Fibroblast of villous mesenchyme (primary cell): ENCODE measurements at places on chromosomes 5 and 9. TPM values are rescaled to one million over a fixed set of nuclear protein-coding genes. Genes with fewer than 3 reads are reported as not detected.

The ANKRD34B gene
- not detected in 2 replicates for total RNA-seq

The C9 gene
- under 0.01 TPM in 1 of 2 replicates, not detected in the other for total RNA-seq

The OTULINL gene
- total RNA-seq: 19.6 and 23.7 TPM in 2 replicates

The FGFR4 gene
- 0.64 and 1.3 TPM in 2 replicates for total RNA-seq

The ANKRD31 gene
- under 0.01 and 0.32 TPM in 2 replicates for total RNA-seq

The PCDHB15 gene
- under 0.01 TPM in 2 replicates for total RNA-seq

The BRINP1 gene
- total RNA-seq: under 0.01 TPM in 2 replicates

The OR13C5 gene
- total RNA-seq: not detected in 2 replicates

The SLC36A2 gene
- not detected in 2 replicates for total RNA-seq

The GLDC gene
- total RNA-seq: 0.32 and 0.43 TPM in 2 replicates

The NR4A3 gene
- under 0.01 TPM in 2 replicates for total RNA-seq

The PARP8 gene
- total RNA-seq: 11.3 and 12.5 TPM in 2 replicates

The SECISBP2 gene
- total RNA-seq: 23.3 and 27.4 TPM in 2 replicates

The LCN1 gene
- total RNA-seq: not detected in 2 replicates

The MLANA gene
- not detected in 2 replicates for total RNA-seq

The RNF224 gene
- not detected in 2 replicates for total RNA-seq

The TAF11L5 gene
- total RNA-seq: not detected in 2 replicates

The ARHGEF39 gene
- 0.97 and 3.0 TPM in 2 replicates for total RNA-seq

The C7 gene
- under 0.01 TPM in 1 of 2 replicates, not detected in the other for total RNA-seq

The IGFBPL1 gene
- 0.32 TPM in 1 of 2 replicates, not detected in the other for total RNA-seq

The SH3TC2 gene
- total RNA-seq: 3.9 and 13.4 TPM in 2 replicates

The TMEM174 gene
- total RNA-seq: not detected in 2 replicates

The FOXD1 gene
- total RNA-seq: 2.2 and 6.1 TPM in 2 replicates

The HTR4 gene
- total RNA-seq: not detected in 2 replicates

The LRRC8A gene
- 53.5 and 62.2 TPM in 2 replicates for total RNA-seq

The CBY3 gene
- total RNA-seq: 0.32 TPM in 1 of 2 replicates, not detected in the other

The PCDHA7 gene
- total RNA-seq: 0.32 and 0.86 TPM in 2 replicates
